ENCODE measurements at places on chromosomes 4 and X.

DNA sequence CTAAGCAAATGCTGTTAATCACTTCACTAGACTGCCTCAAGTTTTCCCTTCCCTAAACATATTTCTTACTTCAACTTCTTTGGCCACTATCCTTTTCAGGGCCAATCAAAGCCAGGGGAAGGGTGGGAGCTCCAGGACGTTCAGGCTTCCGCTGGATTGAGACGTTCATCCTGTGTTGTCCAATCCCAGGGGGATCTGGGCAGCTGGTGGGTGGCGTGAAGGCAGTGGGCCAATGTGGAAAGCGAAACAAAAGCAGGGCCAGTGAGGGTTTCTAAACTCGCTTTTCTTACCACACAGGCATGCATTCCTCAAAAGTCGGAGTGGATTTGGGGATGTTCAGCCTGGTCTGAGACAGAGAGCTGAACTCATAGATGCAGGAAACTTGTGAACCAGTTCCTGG is 7.6 kb downstream of the CXCL13 start:
- DNase-seq = no peak

GRCh38 chrX:14865201-14865600 is 7.7 kb downstream of the FANCB start:
- DNase-seq = no peak

- DNase-seq = no peak
Observed at GRCh38 chr4:165328708-165329107, 1.2 kb downstream of the MSMO1 start.

GRCh38 chr4:6362243-6362885 is 92.7 kb downstream of the WFS1 start:
- DNase-seq = no peak

DNA sequence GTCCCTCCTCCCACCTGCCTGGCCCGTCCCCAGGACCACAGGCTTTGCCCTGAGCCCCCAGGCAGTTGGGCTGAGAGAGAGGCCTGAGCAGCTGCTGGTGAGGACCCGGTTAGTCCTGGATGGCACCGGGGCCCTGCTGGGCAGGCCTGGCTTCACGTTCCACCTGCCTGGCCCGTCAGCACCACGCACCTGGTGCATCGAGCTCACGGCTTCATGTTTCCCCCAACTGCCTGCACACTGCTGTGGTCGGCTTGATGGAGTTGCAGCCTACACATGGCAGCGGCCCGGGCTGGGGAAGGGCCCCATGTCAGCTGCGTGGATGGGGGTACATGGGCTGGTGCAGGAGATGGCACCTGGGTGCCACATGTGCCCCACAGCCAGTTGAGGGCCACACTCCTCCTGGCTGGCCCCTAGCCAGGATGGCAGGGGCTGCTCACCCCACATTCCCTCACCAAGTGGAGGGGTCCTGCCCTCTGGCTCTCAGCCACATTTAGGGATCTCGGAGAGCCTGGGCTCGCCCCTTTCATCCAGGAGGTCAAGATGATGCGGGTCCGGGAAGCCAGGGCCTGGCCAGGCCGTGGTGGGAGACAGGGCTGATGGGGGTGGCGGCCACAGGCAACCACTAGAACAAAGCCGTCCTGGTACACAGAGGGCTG is 28.5 kb downstream of the NKX1-1 start:
- DNase-seq = no peak

GRCh38 chrX:19585332-19586082 is 70.2 kb upstream of the MAP3K15 start:
- no peak for DNase-seq

GRCh38 chr4:39608451-39608850 is 30.2 kb downstream of the SMIM14 start:
- DNase-seq = no peak

GRCh38 chrX:102515975-102516941 is at the start of gene TMSB15A:
Gene TMSB15A, minus strand, starts transcription at chrX:102516739.
- no peak for DNase-seq

- no peak for DNase-seq
Observed at GRCh38 chr4:102761296-102761701, 531 bp upstream of the MANBA start.

- no peak for DNase-seq
Observed at GRCh38 chr4:94452476-94453371, 982 bp downstream of the PDLIM5 start.

DNA sequence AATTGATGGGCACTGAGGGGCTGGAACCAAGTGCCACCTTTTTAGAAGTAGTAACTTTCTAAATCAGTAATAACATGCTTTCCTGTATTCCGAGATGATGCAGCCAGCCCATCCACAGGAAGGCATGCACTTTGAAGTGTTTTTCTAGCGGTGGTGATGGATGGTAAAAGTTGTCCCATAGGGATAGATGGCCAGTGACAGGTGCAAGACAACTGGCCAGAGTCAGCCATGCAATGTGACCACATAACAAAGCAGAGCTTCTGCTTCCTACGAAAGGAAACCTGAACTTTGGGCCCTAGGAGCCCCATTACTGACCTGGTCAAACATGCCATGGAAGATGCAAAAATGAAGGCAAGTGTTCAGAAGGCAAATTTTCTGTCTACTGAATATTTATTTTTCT is 72.3 kb downstream of the NR3C2 start:
- DNase-seq = no peak

DNA sequence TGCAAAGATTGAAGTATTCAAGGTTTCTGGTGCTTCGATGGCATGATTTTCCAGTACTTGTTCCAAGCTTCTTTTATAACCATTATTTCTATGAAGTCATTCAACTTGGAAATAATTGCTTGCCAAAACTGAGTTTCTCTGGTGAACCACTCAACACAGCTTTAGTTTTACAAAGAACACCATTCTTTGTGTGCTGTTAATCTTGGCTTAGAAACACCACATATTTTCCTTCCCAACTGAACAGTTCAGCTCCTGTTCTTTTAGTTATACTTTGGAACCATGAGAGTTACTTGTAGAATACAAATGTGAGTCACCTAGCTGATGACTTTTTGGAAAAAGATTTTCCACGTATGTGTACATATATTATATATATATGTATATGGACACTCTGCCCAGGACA is 32.7 kb downstream of the TMEM47 start:
- no peak for DNase-seq

DNA sequence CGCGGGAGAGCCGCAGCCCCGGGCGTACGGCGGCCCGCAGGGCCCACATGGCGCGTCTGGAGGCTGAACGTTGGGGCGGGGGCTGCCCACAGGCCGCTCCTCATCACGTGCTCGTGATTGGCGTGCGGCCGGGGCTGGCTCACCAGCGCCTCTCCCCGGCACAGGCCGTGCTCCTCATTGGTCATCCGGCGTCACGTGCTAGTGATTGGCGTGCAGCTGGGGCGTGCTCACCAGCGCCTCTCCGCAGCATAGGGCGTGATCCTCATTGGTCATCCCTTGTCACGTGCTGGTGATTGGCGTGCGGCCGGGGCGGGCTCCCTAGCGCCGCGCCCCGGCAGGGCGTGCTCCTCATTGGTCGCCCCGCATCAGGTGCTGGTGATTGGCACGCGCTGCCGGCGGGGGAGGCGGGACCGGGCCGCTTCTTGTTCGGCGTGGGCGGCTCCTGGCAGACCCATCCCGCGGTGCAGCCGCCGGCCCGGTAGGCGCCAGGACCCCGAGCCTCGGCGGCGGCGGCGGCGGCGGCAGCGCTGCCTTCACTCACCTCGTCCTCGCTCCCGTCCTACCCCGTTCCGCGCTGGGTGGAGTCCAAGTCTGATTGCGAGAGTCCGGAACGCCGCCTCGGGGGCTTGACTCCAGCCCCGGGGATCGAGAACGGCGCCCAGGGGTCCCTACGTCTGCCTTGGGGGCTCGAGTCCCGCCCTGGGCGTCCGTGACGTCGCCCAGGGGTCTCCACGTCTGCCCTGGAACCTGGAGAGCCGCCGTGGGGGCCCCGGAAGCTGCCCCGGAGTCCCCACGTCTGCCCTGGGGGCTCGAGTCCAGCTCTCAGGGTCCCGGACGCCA is at the start of gene GTPBP6:
Gene GTPBP6 (minus strand): TSS at position 58 of the 840 bp plus-strand sequence. CDS start 9 bp downstream, at position 49.
- peak; percentile 99 for DNase-seq

GRCh38 chrX:30577362-30577991 is at the start of gene TASL:
Gene TASL, minus strand, starts transcription at chrX:30577766. Its CDS starts 17,411 bp downstream, at chrX:30560355.
- DNase-seq = peak; percentile 85

GRCh38 chr4:4762909-4763821 is 96.3 kb upstream of the MSX1 start:
- peak; percentile 42 for DNase-seq
